CD4-positive, alpha-beta T cell (primary cell): ENCODE measurements at places on chromosomes 4 and X. TPM values are rescaled to one million over a fixed set of nuclear protein-coding genes. Genes with fewer than 3 reads are reported as not detected.

DNA sequence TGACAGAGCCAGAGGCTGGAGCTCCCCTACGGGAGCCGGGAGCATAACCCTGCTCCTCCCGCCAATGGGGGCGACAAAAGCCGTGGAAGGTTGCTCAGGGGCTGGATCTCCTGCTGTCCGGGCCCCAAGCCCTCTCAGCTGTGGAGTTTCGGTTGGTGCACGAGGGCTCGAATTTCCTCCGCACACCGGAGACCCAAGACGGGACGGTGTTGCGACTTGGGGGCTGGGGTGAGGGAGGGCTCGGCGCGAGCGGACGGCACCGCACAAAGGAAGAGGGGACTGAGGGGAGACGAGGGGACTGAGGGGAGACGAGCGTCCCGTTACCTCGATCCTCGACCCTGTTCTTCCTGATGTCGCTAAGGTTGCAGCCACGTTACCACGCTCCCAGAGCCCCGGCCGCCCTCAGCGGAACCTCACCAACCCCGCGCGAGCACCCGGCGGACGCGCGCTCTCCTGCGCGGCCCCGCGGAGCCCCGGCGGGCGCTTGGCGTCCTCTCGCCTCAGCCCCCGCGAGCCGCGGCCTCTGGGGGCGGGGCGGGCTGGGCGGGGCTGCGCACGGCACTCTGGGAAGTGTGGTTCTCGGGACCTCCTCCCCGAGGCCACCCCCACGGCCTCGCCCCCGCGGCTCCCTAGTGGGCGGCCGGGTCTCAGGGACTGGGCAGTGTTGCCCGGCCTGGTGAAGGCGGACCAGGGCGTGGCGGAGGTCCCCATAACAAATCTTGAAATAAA is at the start of gene KLHL8:
KLHL8 (minus strand) TSS at position 525 of the 729 bp plus-strand sequence. CDS start 25,079 bp downstream, outside the sequence.
- peak; percentile 86 for DNase-seq

DNA sequence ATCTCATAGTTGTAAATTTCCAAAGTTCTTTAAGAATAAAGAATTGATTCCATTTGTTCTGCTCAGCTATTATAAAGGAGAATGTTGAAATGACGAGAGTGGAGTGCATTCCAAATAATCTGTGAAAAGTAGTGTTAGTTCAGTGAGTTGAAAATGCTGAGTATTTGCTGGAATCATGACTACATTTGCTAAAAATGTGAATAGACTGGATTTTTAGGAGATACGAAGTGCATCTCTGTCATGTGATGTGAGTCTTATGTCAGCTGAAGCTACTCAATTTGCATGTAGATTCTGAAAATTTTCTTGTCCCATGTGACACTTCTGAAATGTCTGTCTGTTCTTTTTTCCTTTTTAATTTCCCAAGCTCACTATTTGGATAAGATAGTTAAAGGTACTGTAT is 206.0 kb downstream of the DCTD start:
- DNase-seq, result no peak

The HOPX gene
- total RNA-seq, result 4.3 TPM

The SPANXD gene
- not detected for total RNA-seq
